ENCODE measurements at places on chromosomes 13 and 19. TPM values are rescaled to one million over a fixed set of nuclear protein-coding genes. Genes with fewer than 3 reads are reported as not detected.

The KCNRG gene
- total RNA-seq, result 3.5 TPM

The C13orf46 gene
- 0.85 TPM for total RNA-seq

The BLVRB gene
- total RNA-seq, result 48.2 TPM

The FXYD7 gene
- total RNA-seq, result 0.26 TPM

The SLC6A16 gene
- total RNA-seq, result 0.26 TPM

The TMEM238 gene
- not detected for total RNA-seq

The SBK3 gene
- not detected for total RNA-seq

The TPTE2 gene
- 0.16 TPM for total RNA-seq

The KLK6 gene
- not detected for total RNA-seq

The C1QTNF9 gene
- total RNA-seq, result 1.3 TPM

The SMAD9 gene
- total RNA-seq, result 47.4 TPM

The PPP1R37 gene
- total RNA-seq, result 16.8 TPM

The POLRMT gene
- 10.3 TPM for total RNA-seq

The ZNF253 gene
- 17.9 TPM for total RNA-seq

The IZUMO1 gene
- total RNA-seq, result not detected

The DNAJC3 gene
- 71.3 TPM for total RNA-seq

The KLK3 gene
- total RNA-seq, result not detected

The NPHS1 gene
- 0.05 TPM for total RNA-seq

The TMEM272 gene
- not detected for total RNA-seq

The SYT5 gene
- total RNA-seq, result 0.74 TPM

The SIGLEC7 gene
- 0.85 TPM for total RNA-seq

The TBXA2R gene
- 1.4 TPM for total RNA-seq

The SIGLECL1 gene
- total RNA-seq, result not detected

The FXYD5 gene
- total RNA-seq, result 6.6 TPM

The CGB1 gene
- not detected for total RNA-seq

The CBLC gene
- 4.7 TPM for total RNA-seq

The ZNF763 gene
- total RNA-seq, result 6.1 TPM

The MUC16 gene
- under 0.01 TPM for total RNA-seq

The C19orf81 gene
- not detected for total RNA-seq

The CEACAM7 gene
- not detected for total RNA-seq

The ZNF556 gene
- total RNA-seq, result 1.3 TPM

The LILRB2 gene
- total RNA-seq, result 1.3 TPM

The MAP3K10 gene
- 4.1 TPM for total RNA-seq

The SMIM44 gene
- total RNA-seq, result not detected

The CALR3 gene
- not detected for total RNA-seq

The DYRK1B gene
- total RNA-seq, result 12.6 TPM

The NCR1 gene
- 0.32 TPM for total RNA-seq

The LILRA2 gene
- total RNA-seq, result 0.95 TPM

The ZNF730 gene
- 15.2 TPM for total RNA-seq

The SWSAP1 gene
- total RNA-seq, result 1.2 TPM

The RASGRP4 gene
- 0.95 TPM for total RNA-seq

The LRP3 gene
- 14.4 TPM for total RNA-seq

The KLK1 gene
- total RNA-seq, result not detected

The OR7C1 gene
- total RNA-seq, result not detected

The CCL25 gene
- not detected for total RNA-seq

The ZNF418 gene
- total RNA-seq, result 18.7 TPM

The VSTM1 gene
- total RNA-seq, result not detected

The FSD1 gene
- total RNA-seq, result 1.6 TPM

The KIR2DL3 gene
- total RNA-seq, result not detected

The NBEA gene
- total RNA-seq, result 84.3 TPM

The PABPC3 gene
- total RNA-seq, result 0.48 TPM

The NEK5 gene
- 1.4 TPM for total RNA-seq

The FARP1 gene
- 81.7 TPM for total RNA-seq

The ADGRE3 gene
- total RNA-seq, result 0.16 TPM

The WDR87 gene
- total RNA-seq, result not detected
